ENCODE measurements at places on chromosomes 1 and 21.
A peak's percentile ranks its signal among the peaks of the same experiment; 100 is the strongest.

- DNase-seq: no peak
Measured at GRCh38 chr1:33372677-33373076, 51.8 kb upstream of the A3GALT2 start.

DNA sequence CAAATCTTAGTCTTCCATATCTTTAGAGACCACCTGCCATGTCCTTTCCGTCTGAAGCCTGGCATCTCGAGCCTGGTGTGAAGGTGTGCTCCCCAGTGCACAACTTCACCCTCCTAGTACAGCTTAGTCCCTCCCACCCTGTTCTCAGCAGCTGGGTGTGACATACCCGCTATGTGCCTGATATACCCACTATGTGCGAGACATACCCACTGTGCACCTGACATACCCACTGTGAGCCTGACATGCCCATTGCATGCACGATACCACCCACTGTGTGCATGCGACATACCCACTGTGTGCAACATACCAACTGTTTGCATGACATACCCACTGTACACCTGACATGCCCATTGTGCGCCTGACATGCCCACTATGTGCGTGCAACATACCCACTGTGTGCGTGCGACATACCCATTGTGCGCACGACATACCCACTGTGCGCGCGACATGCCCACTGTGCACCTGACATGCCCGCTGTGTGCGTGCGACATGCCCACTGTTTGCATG lies 3.0 kb upstream of the RRP1 start:
- DNase-seq: no peak

- no peak for DNase-seq
Measured at GRCh38 chr1:2957329-2957728, 63.9 kb upstream of the ACTRT2 start.

DNA sequence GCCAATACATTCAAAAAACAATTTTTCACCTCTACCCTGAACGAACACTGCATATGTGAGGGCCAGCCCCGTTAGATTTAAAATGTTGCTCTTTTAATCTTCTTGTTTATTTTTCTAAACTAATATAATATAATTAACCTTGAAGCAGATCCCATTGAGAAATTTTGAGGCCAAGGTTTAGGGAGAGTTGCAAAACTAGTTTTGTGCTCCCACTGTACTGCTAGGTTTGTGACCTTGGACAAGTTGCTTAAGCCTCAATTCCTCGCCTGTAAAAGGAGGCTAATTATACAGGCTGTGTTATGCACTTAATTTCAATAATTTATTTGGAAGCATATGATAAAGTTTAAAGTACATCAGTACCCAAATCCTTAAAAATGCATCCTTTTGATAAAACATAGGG lies 3.7 kb downstream of the IL23R start:
- no peak for DNase-seq

DNA sequence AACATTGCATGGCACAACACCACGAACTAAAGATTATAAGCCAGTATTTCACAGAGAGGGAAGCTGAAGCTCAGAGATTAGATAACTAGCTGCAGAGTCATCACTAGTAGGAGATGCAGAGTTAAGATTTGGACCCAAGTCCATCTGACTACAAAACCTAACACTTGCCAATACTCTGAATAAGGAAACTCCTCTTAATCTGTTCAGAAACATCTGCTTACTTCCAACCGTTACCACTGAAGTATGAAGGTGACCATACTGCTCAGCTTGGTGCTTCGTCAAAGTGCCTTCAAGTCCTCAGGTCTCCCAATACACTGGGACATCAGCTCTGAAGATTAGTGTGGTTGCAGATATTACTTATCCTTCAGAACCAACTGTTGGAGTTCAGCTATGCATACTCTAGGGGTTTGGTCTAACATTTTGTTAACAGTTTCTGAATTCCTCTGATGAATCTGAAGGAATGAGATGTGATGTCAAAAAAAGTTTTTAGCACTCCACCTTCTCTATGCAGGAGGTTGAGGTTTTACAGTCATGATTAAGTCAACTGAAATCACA lies 179.6 kb downstream of the TPR start:
- DNase-seq: no peak

- no peak for DNase-seq
Measured at GRCh38 chr1:201269900-201270410, 13.4 kb upstream of the PKP1 start.

- DNase-seq: no peak
Measured at GRCh38 chr1:33792651-33793050, 71.2 kb upstream of the HMGB4 start.

GRCh38 chr1:226679262-226679661 lies 59.8 kb downstream of the ITPKB start:
- no peak for DNase-seq

GRCh38 chr1:88378560-88378959 lies 305.5 kb upstream of the PKN2 start:
- DNase-seq: no peak

- peak; percentile 99 for DNase-seq
Measured at GRCh38 chr1:211113566-211113965, 20.4 kb downstream of the KCNH1 start.

DNA sequence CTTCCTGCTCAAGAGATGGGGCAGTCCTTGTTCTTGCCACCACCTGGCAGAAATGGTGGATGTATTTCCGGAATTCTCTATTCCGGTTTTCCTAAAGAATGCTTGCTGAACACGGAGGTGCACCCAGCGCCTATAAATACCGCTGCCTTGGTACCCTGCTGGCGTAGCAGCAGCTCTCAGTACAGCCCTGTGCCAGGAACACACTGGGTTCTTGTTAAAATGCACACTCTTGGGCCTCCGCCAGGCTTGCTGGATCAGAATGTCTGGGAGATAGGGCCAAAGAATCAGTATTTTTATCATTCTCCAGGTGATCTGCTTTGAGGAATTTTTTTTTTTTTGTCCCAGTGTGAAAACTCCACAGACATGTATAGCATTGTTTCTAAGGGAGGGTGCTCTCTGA lies 54.2 kb downstream of the IGSF5 start:
- no peak for DNase-seq

DNA sequence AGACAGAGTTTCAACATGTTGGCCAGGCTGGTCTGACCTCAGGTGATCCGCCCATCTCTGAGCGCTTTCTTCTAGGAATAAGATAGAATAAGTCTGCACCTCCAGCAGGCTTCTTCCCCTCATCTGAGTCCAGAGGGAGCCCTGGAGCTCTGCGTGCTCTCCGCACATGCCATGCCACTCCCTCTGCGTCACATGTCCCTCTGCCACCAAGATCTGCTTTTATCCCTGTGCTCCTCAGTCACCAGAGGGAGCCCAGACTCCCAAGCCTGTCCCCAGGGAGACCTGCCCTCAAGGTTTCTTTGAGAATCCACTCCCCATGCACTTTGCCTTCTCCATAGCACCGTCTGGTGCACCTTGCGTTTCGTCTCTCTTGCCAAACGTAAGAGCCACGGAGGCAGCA lies 213.0 kb downstream of the CAMTA1 start:
- peak; percentile 85 for DNase-seq

- no peak for DNase-seq
Measured at GRCh38 chr1:154895798-154896197, 25.7 kb upstream of the KCNN3 start.

DNA sequence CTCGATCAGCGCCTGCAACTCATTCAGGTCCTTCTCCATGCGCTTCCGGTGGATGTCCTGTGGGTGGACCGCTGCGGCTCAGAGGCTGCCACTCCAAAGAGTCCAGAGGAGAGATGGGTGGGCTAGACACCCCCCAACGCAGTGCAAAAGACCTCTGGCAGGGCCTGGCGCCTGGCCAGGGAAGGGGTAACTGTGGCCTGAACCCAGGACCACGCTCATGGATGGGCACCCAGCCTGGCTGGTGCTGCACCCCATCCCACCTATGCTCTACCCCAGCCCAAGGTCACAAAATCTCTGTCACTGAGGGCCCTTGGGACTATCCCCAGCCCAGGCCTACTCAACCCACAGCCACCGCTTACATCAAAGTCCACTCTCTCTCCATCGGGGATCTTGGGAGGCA lies 12.2 kb downstream of the TNNT2 start:
- DNase-seq: no peak

DNA sequence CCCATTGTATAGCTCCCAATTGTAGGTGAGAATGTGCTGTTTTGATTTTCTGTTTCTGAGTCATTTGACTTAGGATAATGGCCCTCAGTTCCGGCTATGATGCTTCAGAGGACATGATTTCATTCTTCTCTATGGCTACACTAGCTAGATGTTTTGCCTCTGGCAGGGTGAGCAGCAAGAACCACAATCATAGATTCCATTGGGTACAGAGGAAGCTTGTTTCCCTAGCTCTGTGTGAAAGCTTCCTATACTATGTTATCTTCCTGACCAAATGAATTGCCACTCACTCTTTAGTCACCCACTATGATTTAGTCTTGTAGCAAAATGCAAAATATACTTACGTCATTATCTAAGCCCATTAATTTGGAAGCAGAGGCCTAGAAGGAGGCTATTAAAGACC lies 616.3 kb downstream of the PLA2G4A start:
- DNase-seq: no peak

GRCh38 chr21:46156378-46156645 lies 933 bp upstream of the FTCD start:
- DNase-seq: no peak

- DNase-seq: no peak
Measured at GRCh38 chr1:161499099-161500039, 5.9 kb upstream of the FCGR2A start.

DNA sequence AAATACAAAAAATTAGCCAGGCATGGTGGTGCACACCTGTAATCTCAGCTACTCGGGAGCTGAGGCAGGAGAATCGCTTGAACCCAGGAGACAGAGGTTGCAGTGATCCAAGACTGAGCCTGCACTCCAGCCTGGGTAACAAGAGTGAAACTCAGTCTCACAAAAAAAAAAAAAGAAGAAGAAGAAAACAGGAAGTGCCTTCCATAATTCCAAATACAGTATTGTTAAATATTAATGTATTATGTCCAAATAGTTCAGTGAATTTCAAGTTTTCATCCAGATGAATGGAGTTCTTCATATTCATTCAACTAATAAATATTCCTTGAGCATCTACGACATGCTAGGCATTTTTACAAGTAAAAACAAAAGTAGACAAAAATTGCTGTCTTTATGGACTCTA lies 33.3 kb downstream of the PLEKHO1 start:
- DNase-seq: no peak

GRCh38 chr1:85245891-85246290 lies 13.6 kb downstream of the C1orf52 start:
- no peak for DNase-seq

DNA sequence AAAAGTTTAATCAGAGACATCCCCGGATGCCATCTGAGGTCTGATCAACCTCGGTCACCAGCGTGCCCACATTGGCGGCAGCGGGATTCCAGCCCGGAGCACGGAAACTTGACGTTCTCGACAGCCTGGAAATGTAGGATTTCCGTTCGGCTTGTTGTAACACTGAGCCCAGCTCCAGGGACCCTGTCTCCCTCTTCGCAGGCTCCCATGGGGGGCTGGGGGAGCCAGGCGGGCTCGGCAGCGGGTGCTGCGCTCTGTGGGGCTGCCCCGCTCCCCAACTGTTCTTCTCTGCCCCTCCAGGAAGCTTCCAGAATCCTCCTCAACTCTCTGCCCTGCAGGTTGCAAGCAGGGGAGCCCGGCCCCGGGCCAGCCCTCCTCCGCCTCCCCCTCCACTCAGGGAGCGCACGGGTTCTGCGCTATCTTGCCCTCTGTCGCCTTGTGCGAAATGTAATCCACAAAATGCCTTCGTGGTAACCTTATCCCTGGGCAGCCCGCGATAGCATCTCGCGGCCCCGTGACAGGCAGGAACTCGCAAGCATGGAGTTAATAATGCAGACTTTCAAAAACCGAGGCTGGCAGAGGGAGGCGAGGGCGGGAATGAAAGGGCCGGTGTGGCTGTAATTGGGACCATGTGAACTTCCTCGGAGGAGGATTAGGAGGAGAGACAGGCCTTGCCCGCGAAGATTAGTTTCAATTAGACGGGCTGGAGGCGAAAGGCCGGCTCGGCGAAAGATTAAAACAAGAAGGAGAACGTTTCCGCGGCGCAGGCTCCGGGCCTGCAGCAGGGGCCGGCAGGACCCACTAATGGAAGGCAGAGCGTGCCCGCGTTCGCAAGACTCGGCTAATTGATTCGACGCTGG lies 53.9 kb upstream of the TTC34 start:
- no peak for DNase-seq

GRCh38 chr1:7690496-7691182 lies 80.5 kb upstream of the VAMP3 start:
- no peak for DNase-seq

GRCh38 chr1:201475130-201475529 lies 6.1 kb upstream of the PHLDA3 start:
- DNase-seq: no peak

DNA sequence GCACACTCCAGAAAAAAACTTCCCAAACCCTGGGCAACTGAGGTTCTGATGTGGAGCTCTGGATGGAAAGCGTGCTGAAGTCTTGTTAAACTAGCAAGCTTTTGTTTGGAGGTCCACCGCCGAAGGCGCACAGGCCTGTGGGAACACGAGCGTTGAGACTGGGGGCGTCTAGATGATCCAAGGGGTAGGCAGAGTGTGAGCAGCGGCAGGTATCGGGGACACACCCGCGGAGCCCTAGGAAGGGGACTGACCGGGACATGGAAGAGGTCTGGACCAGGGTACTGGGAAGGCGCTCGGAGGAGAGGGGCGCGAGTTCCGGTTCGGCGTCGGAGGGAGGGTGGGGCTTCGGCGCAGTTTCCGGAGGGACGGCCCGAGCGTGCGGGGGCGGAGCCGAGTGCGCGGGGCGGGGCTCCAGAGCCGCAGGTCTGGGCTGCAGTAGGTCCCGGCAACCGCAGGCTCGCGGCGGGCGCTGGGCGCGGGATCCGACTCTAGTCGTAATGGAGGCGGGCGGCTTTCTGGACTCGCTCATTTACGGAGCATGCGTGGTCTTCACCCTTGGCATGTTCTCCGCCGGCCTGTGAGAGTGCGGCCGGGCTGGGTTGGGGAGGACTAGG lies at the start of gene SLC50A1:
Gene SLC50A1, plus strand, starts transcription at position 438 of the 614 bp plus-strand sequence. Its CDS starts 60 bp downstream, at position 498.
- peak; percentile 95 for DNase-seq

DNA sequence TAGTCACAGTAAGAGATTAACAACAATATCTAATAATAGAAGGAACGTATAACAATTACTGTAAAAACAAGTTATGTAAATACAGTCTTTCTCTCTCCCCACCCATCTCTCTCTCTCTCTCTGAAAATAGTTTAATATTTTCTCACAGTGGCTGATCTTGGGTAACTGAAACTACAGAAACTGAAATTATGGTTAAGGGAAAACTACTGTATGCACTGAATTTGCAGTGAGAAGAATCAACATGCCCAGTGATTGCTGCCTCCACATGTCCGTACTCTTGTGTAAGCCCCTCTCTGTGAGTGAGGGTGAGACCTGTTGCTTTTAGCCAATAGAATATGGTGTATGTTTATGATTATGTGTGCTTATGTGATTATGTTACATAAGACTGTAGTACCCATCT lies 1.6 kb downstream of the KRTAP6-1 start:
- no peak for DNase-seq
